IPS-NIHi11 (cell line): ENCODE measurements at places on chromosomes 13 and 19.

GRCh38 chr19:55095260-55096060, 19.8 kb downstream of the EPS8L1 start:
- DNase-seq = no peak

GRCh38 chr13:71858647-71859046, 8.4 kb downstream of the DACH1 start:
- DNase-seq = no peak

DNA sequence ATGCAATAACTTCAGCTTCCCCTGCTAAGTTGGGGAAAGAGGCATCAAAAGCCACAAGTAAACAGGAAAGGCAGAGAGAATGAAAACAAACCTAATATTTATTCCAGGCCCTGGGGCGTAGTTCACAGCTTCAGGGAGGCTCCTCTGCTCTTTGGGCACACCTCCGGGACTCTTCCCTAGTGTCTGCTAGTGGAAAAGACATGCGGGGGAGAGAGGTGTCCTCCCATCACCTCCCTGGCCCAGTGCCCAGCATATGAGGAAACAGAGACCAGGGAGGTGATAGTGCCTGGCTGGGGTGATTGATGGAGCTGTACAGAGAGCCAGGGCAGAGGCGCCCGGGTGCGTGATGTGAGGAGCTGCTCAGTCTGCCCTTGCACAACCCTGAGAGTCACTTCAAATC, 71.0 kb downstream of the RASL11A start:
- no peak for DNase-seq

- DNase-seq = peak; percentile 96
Measured at GRCh38 chr19:41426952-41427646, at the start of gene B3GNT8. Gene B3GNT8, minus strand, starts transcription at chr19:41427374. Its CDS starts 596 bp downstream, at chr19:41426778.

DNA sequence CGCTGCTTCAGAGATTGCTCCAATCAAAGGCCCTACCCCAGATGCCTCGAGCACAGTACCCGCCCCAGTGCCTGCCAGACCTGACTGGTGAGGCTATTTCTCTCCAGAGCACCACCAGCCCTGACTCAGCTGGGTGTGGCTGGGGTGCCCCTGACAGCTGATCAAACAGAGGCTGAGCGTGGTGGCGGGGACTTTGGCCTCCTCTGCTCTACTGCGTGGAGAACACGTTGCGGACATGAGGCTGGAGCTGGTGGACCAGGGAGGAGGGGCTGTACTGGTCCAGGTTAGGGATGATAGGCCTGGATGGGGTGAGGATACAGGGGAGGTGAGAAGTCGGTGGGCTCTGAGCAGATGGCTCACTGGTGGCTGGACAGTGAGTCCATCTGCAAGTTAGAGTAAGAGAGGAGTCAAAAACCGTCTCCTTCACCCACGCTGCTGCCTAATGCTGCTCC, 3.5 kb upstream of the DOCK6 start:
- no peak for DNase-seq

- peak; percentile 77 for DNase-seq
Measured at GRCh38 chr19:48741129-48741999, 954 bp upstream of the RASIP1 start.

DNA sequence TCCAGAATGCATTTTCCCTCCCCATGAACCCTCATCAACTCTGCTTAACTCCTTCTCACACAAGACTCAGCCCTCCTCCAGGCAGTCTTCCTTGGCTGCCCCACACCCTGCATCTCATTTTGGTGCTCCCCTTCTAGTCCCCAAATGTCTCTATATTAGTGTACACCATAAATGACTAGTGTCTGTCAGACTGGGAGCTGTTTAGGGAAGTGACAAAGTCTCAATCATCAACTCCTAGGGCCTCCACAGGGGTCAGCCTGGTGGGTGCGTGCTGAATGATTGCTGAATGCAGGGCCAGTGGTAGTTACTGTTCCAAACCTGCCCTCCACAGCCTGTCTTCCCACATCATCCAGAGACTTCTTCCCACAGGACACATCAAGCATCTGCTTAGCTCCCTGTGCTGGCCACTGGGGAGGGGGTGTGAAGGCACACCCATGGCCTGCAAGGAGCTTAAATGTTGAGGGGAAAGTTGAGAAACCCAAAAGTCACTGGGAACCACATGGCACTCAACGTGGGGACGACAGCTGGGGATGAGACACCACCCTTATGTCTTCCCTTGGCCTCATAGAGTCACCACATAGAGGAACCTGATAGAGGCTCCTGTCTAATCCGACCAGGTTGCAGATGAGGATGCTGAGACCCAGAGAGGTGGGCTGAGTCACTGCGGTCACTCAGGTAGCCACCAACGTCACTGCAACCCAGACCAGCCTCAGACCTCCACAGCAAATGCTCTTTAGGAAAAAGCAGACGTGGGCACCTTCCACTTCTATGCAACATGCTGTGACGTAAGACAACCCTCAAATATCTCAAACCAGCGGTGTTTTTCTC, 79.3 kb upstream of the TM9SF2 start:
- no peak for DNase-seq

DNA sequence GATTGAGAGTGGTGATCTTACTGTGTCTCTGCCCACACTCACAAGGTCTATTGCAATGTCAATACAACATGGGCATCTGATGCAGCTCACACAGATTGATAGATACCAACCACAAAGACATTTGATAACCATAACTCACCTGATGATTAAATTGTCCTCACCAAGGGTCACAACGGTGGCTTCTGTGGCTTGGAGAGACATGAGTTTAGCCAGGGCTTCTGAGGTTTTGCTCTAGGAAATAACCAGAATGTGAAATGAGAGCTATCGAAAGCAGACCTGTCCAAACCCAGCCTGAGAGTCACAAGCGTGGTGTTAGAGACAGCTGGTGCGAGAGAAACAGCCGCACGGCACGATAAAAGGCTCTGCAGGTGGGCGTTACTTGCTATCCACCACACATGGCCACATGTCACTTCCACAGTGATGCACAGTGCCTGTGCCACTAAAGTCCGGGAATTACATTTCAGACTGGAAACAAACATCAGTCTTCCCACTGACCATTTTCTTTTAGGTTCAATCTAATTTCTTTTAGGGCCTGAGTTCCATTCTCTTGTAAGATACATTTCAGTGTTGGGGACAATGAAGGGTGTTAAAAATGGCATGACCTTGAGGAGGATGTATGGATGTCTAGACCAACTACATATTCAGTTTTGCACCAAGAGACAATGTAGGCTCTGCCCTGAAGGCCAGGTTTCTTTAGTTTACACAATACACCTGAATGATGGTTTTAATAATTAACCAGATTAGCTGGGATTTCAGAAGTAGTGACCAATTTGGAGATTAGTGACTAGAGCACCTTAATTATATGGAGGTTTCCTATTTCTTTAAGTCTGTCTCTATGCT, 53.7 kb downstream of the ATP7B start:
- DNase-seq = no peak

- DNase-seq = no peak
Measured at GRCh38 chr13:100883453-100883852, 208.9 kb upstream of the TMTC4 start.

- no peak for DNase-seq
Measured at GRCh38 chr13:29920025-29920643, 69.7 kb upstream of the UBL3 start.
